ENCODE measurements at places on chromosomes 5 and 9.

GRCh38 chr5:160287378-160288051 lies 24.8 kb downstream of the CCNJL start:
- DNase-seq: no peak

DNA sequence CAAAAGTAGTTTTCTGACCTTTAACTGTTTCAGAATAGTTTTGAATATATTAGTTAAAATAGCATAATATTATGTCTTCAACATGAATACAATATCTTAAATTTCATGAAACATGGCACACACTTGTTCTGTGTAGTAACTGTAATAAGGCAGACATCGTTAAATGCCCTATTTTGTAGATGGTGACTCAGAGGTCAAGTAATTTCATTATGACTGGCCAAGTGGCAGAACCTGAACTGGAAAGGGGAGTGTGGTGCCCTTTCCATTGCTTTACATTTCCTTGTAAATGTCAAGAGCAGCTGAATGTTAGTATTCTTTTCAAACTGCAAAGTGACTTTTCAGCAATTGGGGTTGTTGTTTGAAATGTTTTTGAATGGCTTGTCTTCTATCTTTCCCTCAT lies 201.2 kb upstream of the CDKN2B start:
- DNase-seq: no peak

DNA sequence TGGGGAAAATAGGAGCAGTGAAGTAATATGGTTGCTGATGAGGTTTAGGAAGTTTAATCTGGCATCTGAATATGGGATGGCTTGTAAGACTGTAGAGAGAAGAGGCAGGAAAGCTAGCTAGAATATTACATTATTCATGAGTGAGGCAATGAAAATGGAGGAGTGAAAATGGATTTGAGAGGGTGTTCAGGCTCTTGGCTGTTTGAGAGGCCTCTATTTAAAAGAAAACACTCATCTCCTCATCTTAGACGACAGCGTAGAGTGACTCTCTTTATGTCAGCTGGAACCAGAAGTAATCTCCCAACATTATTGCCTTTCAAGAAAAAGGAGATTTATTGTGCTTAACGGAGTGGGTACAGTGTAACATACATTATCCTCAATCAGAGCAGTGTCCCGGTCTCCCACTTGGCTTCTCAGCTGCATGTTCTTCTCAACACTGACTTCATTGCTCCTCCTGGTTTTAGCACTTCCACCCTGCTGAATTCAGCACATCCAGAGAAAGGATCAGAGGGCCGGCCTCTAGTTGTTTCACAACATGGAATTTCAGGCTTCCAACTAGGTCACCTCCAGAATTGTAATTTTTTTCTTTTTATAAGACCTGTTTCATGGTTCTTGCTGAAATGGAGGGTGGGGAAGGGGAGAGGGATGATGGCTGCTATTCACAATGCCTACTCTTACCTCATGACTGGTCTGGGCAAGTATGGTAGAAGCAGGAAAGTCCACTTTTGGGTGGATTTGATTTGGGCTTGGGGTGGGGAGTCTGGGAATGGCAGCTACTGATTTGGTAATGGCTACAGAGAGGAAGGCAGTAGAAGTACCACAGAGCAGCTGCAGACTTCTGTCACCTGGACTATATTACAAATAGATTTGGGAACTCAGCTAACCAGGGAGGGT lies 52.9 kb upstream of the KIAA1958 start:
- DNase-seq: no peak

DNA sequence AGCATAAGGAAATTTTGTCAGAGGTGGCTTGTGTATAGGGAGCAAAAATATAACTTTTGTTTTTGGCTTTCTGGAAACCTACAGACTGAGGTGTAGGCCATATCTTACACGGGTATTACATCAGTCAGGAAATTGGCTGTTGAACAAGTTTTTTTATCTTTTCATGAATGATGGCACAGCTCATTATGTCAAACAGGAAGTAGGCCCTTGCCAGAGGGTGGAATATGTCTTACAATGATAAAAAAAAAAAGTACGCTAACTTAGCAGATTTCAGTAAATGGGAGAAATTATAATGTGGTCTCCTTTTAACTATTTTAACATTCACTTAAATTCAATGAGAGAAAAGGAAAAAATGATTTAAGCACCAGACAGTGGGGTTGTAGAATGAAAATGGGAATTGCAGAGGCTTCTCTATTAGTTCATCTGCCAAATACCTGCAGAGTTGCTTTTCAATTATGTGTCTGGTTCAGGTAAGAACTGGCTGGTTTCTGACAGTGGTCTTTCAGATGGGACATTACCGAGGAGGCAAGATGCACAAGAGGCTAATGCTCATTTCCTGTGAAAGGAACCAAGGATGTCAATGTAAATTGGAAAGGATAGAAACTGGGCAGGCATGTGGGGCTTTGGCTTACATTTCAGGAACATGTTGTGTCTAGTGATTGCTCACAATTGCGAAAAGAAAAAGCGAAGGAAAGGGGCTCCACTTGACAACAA lies 169.9 kb downstream of the NNT start:
- DNase-seq: peak; percentile 99

DNA sequence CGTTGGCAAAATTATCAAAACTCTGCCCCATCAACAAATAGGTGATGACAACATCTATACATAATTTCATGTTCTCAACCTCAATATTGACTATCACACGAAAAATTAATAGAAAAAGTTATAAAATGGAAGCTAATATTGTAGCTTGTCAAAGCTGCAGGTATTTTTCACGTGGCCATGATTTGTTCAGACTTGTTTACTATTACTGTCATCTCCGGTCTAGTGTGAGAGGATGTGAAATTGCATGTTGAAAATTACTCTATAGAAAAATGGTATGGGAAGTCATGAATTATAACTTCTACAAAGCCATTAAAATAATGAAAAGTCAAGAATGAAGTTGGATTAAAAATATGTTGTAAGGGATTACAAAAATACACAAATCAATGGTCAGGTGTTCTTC lies 385.8 kb downstream of the PTPRD start:
- DNase-seq: no peak

GRCh38 chr9:89491694-89492093 lies 6.2 kb downstream of the SEMA4D start:
- no peak for DNase-seq
